ENCODE measurements at places on chromosomes 3 and 15.

- peak; percentile 48 for DNase-seq
Observed at GRCh38 chr15:95559875-95560394, 770.6 kb upstream of the NR2F2 start.

DNA sequence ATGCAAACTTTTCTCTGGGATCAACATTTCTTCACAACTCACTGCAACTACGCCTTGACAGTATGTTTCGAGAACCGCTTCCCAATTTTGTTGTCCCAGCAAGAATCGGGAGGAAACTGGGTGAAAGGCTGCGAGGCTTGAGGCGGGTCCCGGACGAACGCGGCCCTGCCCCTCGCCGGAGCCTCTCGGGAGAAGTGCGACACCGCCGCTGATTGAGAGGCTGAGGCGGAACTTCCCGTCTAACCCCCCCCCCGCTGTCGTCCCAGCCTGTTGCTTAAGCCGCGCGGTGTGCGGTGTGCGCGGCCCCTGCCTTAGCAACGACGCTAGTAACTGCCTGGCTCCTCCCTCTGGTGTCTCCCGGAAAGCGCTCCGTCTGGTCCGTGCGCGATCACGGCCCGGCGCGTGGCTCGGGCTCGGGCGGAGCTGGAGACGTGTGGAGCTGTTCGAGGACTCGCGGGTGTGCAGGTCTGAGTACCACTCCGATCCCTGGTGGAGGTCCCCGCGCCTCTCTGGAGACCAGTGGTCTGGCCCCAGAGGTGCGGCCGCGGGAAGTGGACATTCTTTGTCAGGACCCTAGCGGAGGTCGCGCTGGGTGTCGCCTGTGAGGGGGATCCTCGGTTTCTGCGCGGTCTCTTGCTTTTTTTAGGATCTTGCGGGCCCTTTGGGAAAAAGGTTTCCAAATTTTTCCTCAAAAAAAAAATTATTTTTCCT, at the start of the genes DTWD1 and FAM227B:
DTWD1 (plus strand) TSS at position 391 of the 711 bp plus-strand sequence. CDS start 4,120 bp downstream, outside the sequence.
FAM227B (minus strand) TSS at position 161 of the 711 bp plus-strand sequence. CDS start 5,647 bp downstream, outside the sequence.
- peak; percentile 97 for DNase-seq

- no peak for DNase-seq
Observed at GRCh38 chr3:78974181-78974790, 793.5 kb downstream of the ROBO1 start.

GRCh38 chr3:47761046-47761445, 20.6 kb downstream of the SMARCC1 start:
- no peak for DNase-seq

DNA sequence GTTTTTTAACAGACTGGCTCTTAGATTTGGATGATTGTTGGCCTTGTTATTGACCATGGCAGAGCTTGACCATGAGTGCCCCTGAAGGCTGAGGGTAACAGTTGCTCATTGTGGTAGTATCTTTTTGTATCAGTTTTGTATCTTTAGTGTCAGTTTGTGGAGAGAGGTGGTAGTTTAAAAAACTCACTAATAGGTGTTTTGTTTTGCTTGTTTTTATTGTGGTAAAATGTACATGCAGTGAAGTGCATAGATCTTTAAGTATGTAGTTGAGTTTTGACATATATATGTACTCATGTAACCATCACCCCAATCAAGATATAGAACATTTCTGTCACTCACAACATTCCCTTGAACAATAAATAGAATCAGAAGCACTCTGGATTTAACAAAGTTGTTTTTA, 9.8 kb downstream of the GMPS start:
- DNase-seq, result no peak

All from pulmonary artery endothelial cell (primary cell).